Hippocampal formation (tissue), 2 donors: ENCODE measurements at places on chromosomes 2 and 18.

GRCh38 chr2:115115135-115115534, 672.7 kb downstream of the DPP10 start:
- DNase-seq = no peak

DNA sequence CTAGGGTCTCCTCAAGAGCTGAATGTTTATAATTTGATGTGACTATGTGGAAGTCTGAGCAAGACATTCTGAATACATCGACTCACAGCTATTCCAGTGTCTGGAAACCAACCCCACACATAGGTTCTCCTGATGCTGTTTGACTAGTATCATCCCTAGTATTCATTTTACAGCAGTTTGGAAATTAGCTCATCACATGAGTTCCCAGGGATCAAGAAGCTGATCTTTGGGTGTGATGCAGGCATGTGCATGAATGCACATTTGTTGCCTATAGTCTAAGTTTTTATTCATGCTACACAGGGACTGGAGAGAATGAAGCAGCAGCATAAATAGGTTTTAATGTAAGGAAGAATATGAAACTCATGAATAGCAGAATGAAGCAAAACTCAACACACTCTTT, 284.3 kb upstream of the SPRED2 start:
- no peak for DNase-seq

DNA sequence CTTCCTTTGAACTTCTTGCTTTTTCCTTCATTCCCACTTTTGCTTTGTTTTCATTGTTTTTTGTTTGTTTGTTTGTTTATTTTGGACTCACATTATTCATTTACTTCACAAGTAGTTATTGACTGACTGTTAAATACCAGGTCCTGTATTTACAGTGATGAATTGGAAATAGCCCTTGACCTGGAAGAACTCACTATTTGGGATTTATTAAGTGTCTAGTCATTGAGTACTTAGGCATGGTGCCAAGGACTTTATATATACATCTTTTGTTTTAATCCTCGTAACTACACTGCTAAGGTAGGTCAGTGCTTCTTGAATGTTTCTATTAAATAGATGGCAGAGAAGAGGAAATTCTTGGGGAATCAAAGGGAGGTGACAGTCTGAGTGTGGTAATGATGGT, 11.1 kb downstream of the SPOPL start:
- no peak for DNase-seq

- no peak for DNase-seq
Observed at GRCh38 chr2:20065885-20066602, 14.6 kb upstream of the LAPTM4A start.

DNA sequence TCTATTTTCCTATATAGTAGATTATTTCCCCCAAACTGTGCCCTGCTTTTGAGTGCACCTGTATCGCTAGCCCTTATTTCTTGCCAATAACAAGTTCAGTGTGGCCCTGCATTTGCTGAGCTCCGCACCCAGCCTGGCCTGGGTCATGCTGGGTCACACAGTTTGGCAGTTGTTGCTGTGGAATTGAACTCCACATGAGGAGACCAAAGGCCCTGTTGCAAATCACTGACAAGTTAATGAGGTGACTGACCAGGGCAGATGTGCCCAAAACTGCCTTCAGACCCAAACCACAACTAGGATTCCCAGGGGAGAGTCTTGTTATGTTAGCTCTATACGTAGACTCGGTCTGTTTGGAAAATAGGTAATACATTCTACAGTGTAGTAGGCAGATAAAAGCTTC, 31.0 kb downstream of the COL4A4 start:
- DNase-seq = no peak
